Chondrocyte (in vitro differentiated cells): ENCODE measurements at places on chromosomes 11 and 22.

DNA sequence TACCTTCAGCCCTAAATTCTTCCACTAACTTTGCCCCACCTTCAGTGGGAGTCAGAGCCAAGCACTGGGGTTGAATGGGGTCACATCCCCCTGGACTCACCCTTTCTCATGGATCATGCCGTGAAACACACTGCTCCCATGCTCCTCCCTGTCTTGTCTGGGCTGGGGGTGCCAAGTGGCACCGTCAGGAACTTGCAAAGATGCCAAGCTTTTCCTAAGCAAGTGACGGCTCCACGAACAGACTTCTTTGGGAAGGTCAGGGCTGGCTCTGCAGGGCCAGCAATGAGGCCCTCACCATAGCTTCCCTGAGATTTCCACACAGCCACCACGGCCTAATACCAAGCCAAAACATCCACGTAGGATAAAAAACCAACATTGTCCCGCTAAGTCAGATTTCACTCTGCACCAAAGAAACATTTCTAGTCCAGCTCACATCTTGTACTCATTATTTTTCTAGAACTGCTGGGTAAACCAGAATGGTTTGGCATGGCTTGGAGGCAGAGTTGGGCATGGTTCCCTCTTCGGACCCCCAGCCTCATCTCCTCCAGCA is 76.5 kb downstream of the NAT10 start:
- no peak for DNase-seq

DNA sequence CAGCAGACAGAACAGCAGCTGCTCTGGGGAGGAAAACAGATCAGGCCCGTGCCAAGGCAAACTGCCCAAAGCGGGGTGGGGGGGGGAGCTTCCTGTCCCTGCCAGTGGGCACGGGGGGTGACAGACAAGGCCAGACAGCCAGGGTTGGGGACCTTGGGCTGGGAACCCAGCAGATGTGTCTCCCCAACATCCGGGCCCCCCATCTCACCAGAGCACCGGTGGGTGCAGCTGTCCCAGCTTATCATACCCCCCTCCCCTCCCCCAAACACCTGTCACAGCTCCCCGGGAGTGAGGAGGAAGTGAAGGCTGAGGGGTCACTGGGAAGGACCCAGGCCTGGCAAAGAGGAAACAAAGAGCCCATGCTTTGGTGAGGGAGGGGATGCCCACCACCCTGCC is 1.3 kb downstream of the PPP1R14B start:
- no peak for DNase-seq

DNA sequence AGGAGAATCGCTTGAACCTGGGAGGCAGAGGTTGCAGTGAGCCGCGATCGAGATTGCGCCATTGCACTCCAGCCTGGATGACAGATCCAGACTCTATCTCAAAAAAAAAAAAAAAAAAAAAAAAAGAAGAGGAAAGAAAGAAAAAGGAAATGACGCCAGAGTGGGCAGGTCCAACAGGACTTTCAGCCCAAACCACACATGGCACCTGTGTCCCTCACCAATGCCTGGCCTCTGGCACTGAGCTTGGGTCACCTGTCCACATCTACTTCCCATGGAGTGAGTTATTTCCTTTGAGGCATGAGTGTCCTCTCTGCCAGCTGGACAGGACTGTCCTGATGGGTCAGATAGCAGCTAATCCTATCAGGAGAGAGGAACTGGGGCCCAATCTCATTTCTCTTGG is 15.2 kb upstream of the GCAT start:
- no peak for DNase-seq

- DNase-seq: no peak
Measured at GRCh38 chr22:29517215-29517908, 36.2 kb downstream of the THOC5 start.

GRCh38 chr11:95003716-95004115 is 21.3 kb upstream of the KDM4E start:
- DNase-seq: no peak
